Right renal pelvis (tissue), 4 donors: ENCODE measurements at places on chromosomes 7 and 10. TPM values are rescaled to one million over a fixed set of nuclear protein-coding genes. Genes with fewer than 3 reads are reported as not detected.

DNA sequence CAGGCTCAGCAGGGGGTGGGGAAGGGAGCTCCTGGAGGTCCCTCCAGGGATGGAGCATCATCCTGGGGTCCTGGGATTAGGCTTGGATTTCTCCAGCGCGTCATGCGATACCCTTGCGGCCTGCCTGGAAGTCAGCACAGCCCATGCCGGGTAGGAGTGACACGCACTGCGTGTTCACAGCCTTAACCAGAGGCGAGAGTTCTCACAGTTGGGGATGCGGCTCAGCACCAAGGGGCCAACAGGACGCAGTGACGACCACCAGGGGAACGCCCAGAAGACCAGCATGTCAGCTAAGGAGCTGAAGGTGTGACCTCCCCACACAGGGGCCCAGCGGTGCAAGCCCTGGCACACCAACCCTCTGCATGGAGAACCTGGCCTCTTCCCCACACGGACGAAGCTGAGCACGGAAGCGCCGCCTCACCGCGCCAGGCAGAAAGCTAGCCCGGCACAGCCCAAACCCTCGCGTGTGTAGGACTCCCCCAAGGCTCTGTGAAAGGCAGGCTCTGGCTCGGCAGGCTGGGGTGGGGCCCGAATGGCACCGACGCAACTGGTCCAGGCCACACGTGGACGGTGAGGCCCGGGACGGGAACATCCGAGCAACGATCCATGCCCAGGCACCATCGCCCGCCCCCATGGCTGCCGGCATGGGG lies 198.6 kb downstream of the ELFN1 start:
- no peak for DNase-seq

GRCh38 chr7:34371922-34372321 lies 286.1 kb upstream of the NPSR1 start:
- DNase-seq, result no peak

Gene KEL
- polyA plus RNA-seq, result 1.6 TPM

- no peak for DNase-seq
Observed at GRCh38 chr10:100291356-100291755, 4.9 kb upstream of the BLOC1S2 start.

DNA sequence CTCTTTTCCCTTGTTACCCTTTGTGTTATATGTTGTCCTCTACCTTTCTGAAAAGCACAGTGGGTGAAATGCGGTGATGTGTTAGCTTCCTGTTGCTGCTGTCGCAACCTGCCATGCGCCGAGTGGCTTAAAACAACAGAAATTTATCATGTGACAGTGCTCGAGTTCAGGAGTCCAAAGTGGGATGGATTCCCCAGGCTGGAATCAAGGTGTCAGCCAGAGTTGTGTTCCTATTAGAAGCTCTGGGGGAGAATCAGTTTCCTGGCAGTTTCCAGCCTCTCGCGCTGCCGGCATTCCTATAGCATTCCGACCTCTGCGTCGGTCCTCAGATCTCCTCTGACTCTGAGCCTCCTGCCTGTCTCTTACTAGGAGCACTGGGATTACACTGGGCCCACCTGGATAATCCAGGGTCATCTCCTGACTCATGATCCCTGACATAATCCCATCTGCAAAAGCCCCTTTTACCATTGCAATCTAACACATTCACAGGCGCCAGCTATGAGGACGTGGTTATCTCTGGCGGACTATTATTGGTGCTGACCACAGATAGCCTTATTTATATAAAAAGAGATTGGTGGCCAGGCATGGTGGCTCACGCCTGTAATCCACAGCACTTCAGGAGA lies 207.5 kb downstream of the CUX1 start:
- DNase-seq, result no peak

GRCh38 chr7:22316914-22317313 lies 40.0 kb downstream of the RAPGEF5 start:
- DNase-seq, result no peak

- DNase-seq, result no peak
Observed at GRCh38 chr7:11243739-11244138, 270.1 kb downstream of the PHF14 start.

DNA sequence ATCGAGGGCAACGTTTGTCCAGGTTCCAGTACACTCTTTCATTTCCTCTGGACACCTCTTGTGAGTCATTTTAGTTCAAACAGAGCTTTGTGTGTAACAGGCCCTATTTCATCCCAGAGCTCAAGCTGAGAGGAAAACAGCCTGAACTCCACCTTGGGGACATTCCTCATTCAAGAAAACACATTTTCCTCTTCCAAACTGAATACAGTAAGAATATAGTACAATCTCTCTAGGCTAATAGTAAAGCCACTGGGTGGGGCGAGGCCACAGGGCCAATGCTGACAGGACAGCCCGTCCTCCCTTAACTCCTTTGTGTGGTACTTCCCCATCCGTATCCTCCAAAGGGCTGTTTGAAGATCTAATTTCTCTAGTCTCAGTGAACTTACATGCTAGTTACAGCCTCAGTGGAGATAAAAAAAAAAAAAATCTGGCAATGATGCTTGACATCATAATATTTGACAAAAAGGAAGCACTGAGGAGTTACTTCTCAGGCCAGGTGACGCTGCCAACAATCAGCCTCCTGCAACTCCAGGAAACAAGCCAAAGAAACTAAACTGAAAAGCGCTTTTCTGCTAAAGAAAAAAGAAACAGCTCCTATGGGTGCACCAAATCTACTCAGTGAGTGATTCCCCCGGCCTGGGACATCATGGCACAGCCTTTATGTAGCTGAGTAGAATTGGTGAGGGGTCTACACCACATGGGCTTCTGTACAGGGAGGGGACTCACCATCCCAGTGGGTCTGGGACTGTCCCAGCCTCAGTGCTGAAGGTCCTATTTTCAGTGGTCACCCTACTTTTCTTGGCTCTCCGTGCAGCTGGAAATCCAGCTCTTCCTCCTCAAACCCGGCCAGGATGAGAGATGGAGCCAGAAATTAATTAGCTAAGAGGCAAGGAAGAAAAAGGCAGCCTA lies 238.2 kb upstream of the NEBL start:
- DNase-seq, result no peak

Gene ERVW-1
- 0.83 TPM for polyA plus RNA-seq

GRCh38 chr10:112346774-112347173 lies 27.1 kb upstream of the ACSL5 start:
- no peak for DNase-seq

DNA sequence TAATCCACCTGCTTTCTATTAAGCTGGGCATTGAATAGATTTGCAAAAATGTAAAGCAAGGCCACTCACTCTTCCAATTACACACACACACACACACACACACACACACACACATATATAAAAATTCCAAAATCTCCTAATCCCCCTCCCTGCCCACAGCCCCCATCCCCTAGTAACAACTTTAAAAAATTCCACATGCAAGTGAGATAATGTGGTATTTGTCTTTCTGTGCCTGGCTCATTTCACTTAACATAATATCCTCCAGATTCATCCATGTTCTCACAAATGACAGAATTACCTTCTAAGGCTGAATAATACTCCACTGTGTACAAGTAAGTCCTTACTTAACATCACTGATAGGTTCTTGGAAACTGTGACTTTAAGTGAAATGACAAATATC lies 24.2 kb downstream of the SH2D4B start:
- no peak for DNase-seq

DNA sequence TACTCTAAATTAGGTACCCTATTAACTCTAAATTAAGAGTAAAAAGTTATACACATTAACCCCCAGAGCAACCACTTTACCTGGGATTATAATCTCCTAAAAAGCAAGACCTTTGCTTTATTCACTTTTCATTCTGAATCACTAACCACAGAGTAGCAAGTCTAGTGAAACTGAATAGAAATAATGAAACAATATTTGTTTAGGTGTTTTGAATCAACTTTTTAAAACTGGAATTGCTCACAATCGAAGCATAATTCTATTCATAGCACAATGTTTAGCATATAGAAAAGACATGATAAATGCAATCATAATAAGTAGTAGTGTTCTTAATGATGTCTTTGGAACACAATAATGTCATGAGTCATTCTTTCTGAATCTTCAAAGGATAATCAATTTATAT lies 37.0 kb upstream of the CASD1 start:
- no peak for DNase-seq

DNA sequence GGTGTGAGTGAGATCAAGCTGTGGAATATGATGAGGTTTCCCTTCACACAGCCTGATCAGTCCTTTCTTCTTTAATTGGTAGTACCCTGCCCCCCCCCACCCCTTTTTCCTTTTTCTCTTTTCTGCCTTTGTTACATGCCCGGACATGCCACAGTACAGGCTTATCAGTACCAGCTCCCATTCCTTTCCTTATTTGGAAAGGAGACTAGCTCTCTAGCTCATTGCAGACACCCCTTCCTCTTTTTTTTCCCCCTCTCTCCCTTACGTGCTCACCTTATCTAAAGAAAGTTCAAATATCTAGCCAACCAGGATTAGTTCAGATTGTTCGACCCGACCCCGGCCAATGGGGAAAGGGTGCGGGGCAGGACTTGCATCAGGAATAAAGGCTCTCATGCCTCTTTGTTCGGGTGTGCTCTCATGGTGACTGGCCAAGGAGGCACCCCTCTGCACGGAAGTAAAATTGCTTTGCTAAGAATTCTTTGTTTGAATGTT lies 230.4 kb downstream of the ACTR3B start:
- DNase-seq, result no peak

GRCh38 chr10:114911801-114912469 lies 26.1 kb upstream of the TRUB1 start:
- no peak for DNase-seq
